ENCODE measurements at places on chromosomes 1 and 21. TPM values are rescaled to one million over a fixed set of nuclear protein-coding genes. Genes with fewer than 3 reads are reported as not detected.

The TNFRSF18 gene
- not detected for total RNA-seq

The RORC gene
- total RNA-seq, result 0.18 TPM

The RPE65 gene
- total RNA-seq, result 0.09 TPM

The CYP4A22 gene
- 0.27 TPM for total RNA-seq

The DIO1 gene
- total RNA-seq, result not detected
